Dermis lymphatic vessel endothelial cell (primary cell): ENCODE measurements at places on chromosomes 2 and 18. TPM values are rescaled to one million over a fixed set of nuclear protein-coding genes. Genes with fewer than 3 reads are reported as not detected.

The C18orf54 gene
- 3.9 and 4.3 TPM in 2 replicates for total RNA-seq

The COLEC12 gene
- 32.4 and 49.6 TPM in 2 replicates for total RNA-seq

The FABP1 gene
- not detected in 2 replicates for total RNA-seq

The CNTNAP5 gene
- total RNA-seq: under 0.01 TPM in 1 of 2 replicates, not detected in the other

The SLC14A1 gene
- not detected in 2 replicates for total RNA-seq

The NEURL3 gene
- total RNA-seq: 0.09 and 0.11 TPM in 2 replicates
